ENCODE measurements at places on chromosomes 2 and 18.

DNA sequence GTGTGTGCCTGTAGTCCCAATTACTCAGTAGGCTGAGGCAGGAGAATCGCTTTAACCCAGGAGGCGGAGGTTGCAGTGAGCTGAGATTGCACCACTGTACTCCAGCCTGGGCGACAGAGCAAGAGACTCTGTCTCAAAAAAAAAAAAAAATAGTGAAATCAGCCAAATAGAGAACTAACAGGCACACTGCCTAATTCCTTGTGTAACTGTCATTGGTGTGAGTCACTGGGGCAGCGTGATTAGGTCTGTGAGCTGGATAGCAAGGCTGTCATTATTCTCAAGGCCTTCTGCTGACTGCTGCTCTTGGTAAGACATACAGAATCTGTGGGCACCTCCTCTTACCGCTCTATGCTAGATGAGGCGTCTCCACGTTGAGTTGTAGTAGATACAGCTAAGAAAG, 270.3 kb downstream of the NEDD4L start:
- DNase-seq = no peak

DNA sequence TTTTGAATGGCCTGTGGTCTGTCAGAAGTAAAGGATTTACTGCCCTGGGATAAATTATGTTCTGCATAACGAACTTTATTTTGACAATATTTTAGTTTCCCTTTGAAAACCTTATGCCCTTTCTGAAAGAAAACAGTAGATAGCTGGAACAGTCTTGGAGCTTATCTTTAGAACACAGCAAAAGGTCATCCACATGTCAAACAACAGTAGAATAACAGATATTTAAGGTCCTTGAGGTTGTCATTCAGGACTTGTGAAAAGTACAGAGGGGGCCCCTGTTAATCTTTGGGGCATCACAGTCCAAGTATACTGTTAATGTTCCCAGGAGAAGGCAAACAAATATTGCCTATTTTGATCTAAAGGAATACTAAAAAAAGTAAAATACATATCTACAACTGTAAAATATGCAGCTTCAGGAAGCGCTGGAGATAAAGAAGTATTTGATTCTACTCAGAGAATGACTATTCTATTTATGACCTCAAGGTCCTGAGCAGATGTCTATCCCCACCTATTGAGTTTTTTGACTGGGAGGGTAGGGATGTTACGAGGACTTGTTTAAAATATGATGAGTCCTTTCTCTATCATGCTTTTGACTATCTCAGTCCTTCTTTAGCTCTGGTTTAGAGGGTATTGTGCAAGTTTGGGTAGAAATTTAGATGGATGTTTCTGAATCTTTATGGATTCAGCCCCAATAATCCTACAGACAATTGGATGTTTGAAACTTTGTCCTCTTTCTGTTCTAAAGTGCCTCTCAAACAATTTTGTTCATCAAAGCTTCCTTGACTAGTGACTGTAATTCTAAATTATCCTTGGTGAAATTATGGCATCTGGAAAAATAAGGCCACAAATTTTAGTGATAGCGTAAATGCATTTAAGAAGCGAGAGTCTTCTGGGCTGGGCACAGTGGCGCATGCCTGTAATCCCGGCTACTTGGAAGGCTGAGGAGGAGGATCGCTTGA, 25.1 kb upstream of the TMEM214 start:
- no peak for DNase-seq

DNA sequence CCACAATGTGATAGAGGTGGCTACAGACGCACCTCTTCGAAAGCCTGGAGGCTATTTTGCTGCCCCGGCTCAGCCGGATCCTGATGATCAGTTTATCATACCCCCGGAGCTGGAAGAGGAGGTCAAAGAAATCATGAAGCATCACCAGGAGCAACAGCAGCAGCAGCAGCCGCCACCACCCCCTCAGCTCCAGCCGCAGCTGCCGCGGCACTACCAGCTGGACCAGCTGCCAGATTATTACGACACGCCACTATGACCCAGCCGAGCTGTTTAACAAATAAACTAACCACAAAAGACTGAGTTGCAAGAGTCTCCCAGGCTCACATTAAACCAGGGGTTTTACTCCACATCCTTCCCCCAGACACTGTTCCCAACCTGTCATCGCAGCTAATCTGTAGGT, 263.8 kb downstream of the PHLPP1 start:
- peak; percentile 86 for DNase-seq

DNA sequence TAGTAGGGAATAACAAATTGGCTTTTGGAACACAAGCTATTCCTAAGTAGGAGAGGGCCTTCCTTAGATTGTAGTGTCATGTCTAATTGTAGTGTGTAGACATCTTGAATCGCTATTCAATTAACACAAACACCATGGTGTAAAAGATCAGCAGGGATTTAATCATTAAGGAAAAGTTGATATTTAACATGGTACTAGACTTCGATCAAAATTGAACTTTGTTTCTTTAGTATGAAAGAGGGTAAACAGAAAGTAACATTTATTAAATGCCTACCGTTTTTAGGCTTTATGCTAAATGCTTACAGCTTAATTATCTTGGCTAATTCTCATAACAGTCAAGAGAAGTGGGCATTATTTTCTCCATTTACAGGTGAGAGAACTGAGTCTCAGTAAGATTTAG, 37.5 kb upstream of the FIGN start:
- no peak for DNase-seq

DNA sequence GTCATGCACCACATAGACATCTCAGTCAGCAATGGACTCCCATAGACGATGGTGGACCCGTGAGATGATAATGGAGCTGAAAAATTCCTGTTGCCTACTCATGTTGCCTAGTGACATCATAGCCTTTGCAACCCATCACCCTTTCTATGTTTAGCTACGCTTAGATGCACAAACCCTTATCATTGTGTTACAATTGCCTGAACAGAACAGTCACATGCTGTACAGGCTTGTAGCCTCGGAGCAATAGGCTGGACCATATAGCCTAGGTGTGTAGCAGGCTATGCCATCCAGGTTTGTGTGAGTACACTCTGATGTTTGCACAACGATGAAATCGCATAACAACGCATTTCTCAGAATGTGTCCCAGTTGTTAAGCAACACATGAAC, 221.6 kb downstream of the ALPK2 start:
- no peak for DNase-seq

GRCh38 chr2:186347472-186347871, 138.6 kb upstream of the ZC3H15 start:
- no peak for DNase-seq

DNA sequence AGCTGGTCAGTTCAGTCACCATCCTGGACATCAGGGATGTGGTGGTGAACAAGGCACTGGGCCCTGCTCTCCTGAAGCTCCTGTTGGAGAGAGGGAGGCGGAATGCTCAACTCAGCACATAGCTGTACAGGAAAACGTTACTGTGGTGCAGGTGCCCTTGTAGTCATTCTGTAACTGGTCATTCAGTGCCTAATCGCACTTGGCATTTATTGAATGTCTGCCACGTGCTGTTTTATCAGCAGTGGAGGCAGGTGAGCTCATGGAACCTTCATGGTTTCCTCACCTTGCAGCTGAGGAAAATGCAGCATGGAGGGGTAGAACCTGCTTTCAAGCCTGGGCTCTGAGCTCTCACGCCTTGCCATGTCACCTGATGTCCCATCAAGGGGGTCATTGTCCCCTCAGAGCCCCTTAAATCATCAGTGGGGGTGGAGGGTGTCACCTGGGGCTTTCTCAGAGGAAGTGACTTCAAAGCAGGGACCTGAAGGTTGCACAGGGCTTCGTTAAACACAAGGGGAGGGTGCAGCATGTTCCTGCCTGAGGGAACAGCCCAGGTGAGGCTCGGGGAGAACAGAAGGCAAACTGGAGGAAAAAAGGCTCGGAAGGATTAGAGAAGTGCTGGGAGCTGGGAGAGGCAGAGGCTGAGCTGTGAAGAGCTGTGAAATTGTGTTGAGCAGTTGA, 56.0 kb upstream of the RPL31 start:
- no peak for DNase-seq

DNA sequence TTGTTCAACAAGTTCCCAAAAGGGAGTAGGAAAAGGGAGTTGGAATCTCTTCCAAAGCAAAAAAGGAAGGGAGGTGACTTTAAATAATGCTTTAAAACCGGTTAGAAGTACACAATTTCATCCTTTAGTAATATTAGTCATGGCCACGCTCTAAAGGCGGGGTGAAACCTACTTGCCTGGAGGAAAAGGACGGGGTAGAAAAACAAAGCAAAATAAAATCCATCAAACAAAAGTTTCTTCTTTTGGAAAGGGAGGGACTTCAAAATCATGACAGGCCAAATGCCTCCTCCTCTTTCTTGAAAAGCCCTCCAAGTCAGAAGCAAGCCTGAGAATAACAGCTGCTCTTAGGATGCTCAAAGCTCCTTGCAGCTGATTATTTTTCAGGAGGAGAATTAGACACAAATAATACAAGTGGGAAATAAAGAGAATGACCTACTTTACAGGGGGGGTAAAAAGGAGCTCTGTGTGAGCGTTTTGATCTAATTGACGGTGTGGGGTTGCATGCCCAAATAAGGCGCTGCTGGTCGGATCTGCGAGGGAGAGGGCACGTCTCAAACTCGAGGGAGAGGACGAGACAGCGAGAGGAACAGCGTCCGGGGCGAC, 1.8 kb upstream of the NPAS2 start:
- DNase-seq = no peak

DNA sequence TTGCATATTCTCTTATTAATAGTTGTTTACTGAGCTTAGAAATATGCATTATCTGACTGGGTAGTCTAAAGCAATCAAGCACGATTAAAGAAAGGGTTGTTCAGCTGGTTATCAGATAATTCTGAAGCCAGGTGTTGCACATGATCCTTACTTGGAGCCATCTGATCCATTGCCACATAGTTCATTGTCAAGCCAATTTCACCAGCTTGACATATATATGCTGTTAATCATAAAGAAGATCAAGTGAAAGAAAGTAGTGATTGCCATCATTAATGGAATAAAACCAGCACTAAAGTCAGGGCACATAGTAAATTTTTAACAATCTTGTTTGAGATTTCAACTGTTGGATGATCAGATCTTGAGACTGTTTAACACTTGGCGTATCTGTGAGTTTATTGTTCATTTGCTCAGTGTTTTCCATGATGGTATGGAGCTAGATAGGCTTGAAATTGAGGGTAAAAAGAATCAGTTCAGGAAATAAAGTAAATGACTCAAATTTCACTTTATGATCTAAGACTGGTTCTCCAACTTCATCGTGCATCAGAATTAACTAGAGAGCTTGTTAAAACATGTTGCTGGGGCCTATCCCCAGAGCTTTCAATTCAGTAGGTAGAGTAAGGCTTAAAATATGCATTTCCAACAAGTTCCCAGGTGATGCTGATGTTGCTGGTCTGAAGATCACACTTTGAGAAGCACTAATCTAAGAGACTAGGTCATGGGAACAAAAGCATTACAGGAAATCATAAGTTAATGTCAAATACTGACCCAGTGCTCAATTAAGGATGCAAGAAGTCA, 539.6 kb downstream of the SATB2 start:
- DNase-seq = no peak

DNA sequence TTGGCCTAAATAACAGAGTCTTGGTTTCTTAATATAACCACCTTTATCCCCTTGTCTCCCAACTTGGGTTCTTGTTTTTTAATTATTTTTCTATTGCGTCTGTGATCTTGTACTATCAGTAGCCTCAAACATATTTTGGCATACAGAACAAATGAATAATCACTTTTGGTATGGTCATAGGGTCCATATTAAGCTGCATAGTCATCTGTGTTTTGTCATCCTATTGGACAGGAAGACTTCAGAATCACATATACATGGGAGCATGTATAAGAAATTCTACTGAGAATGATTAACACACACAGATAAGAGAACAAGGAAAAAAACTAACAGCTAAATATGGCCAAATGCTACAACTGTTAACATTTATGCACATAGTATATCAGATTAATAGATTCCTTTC, 126.0 kb downstream of the MEP1B start:
- DNase-seq = no peak

GRCh38 chr2:181438261-181438660, 18.9 kb upstream of the ITGA4 start:
- DNase-seq = no peak

DNA sequence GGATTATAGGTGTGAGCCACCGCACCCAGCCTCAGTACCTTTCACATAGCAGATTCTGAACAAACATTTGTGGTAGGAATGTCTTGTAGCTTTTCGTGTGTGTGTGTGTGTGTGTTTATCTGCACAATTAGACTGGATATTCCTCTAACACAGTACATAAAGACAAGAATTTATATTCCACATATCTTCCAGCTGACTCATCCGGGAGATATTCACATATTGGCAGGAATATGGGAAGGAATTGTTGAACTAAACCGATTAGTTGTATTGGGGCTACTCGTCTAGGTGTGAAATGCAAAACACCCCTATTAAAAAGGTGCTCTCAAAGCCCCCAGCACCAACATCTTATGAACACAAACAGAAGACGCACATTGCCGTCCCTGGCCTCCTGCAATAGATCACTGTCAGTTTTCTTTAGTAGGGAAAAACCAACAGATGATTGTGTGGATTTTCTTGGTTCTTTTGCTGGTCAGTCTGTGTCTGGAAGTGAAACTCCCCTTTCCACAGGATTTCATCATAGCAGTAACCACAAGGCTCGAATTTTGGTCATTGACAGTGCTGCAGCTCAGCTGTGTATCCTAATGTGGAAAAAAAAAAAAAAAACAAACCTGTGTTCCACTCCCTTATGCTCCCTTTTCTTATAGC, 208.5 kb upstream of the ACVR2A start:
- DNase-seq = no peak

DNA sequence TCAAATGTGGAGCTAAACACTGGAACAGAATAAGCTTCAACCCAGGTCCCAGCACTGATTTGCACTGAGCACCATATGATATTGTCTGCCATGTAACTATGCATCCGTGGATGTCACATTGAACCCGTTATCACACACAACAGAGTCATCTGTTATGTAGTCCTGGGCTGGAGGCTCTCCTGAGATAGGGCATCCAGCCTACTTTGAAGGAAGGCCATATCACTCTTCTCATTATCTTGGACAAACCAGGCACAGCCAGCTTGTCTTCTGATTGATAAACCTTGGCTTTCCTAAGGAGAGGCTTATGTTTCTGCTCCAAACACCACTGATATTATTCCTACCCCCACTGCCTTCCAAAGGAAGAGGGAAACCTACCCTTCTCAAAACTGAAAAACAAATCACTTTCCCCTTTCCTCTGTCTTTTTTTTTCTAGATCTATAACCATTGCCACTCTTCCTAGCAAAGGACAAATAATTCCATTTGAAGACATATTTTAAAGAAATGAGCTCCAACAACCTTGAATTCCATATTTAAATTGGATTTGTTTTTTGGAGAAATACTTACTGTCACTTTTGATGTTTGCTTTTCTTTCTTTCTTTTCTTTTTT, 16.4 kb downstream of the RSAD2 start:
- no peak for DNase-seq

DNA sequence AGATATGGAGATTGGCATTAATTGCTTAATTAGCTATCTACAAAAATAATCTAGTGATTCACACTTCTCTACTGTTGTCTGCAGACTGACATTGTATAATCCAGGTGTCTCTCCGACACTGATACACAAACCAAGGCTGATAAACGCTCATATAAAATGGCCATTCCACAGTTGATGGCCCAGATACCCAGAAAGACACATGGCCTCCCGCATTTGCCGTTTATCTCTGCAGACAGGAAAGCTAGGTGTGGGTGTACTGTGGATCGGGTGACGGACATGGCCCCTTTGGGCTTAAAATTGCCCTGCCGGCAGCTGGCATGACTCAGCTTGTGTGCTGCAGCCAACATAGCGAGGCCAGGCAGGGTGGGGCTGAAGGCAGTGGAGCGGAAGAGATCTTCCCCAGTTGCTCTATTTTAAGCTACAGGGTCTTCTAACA, 18.5 kb downstream of the PMAIP1 start:
- peak; percentile 73 for DNase-seq
